ENCODE measurements at places on chromosomes 6 and 20.

GRCh38 chr20:13142143-13142542 lies 78.9 kb upstream of the ISM1 start:
- no peak for DNase-seq

DNA sequence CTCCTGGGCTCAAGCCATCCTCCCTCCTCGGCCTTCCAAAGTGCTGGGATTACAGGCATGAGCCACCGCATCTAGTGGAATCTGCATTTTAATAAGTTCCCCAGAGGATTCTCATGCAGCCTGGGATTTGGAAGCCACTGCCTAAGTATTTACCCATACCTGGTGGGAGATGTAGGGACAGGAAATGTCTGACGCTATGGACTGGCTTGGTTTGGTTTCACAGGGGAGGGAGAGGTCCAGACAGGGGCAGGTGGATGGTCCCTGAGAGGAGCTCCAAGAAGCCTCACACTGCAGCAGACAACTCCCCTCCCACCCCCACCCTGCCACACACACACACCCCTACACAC lies 4.4 kb downstream of the VSTM2L start:
- no peak for DNase-seq

GRCh38 chr20:47466704-47467459 lies 34.8 kb upstream of the NCOA3 start:
- DNase-seq, result no peak

DNA sequence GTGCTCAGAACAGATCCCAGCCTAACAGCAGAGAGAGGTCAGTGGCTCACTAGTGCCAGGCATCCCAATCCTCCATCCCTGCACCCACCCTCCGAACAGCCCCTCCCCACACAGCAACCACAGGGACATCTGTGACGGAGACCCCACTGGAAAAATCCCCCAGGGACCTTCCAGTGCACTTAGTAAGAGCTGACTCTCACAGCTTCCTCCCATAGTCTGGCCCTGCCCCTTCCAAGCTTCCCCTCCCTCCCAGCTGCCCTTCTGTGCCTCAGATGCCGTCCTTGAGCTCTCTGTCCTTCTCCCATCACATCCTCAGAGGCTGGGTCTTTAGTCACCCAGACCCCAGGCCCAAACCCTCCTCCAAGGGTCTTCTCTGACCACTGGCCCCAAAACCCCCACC lies 9.7 kb upstream of the THBS2 start:
- no peak for DNase-seq
